ENCODE measurements at places on chromosomes 1 and 21.

- peak; percentile 95 for DNase-seq
Measured at GRCh38 chr1:220094016-220094911, at the start of gene IARS2. Gene IARS2 (plus strand): TSS chr1:220094132. CDS start chr1:220094217, 85 bp downstream.

- DNase-seq = no peak
Measured at GRCh38 chr1:57468641-57469523, 45.0 kb upstream of the DAB1 start.

GRCh38 chr1:171744986-171745385 is 3.1 kb upstream of the VAMP4 start:
- no peak for DNase-seq

DNA sequence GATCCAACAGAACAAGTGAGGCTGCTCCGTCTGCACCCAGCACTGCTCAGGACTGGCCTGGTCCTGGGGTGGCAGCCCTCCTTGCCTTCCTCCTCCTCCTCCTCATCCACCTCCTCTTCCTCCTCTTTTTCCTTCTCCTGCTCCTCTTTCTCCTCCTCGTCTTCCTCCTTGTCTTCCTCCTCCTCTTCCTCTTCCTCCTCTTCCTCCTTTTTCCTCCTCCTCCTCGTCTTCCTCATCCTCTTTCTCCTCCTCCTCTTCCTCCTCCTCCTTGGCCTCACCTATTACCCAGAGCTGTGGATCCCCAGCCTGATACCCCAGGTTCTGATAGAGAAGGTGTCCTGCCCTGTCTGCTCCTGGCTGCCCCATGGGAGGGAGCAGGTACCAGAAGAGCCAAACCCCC is 16.6 kb upstream of the MFN2 start:
- DNase-seq = no peak

DNA sequence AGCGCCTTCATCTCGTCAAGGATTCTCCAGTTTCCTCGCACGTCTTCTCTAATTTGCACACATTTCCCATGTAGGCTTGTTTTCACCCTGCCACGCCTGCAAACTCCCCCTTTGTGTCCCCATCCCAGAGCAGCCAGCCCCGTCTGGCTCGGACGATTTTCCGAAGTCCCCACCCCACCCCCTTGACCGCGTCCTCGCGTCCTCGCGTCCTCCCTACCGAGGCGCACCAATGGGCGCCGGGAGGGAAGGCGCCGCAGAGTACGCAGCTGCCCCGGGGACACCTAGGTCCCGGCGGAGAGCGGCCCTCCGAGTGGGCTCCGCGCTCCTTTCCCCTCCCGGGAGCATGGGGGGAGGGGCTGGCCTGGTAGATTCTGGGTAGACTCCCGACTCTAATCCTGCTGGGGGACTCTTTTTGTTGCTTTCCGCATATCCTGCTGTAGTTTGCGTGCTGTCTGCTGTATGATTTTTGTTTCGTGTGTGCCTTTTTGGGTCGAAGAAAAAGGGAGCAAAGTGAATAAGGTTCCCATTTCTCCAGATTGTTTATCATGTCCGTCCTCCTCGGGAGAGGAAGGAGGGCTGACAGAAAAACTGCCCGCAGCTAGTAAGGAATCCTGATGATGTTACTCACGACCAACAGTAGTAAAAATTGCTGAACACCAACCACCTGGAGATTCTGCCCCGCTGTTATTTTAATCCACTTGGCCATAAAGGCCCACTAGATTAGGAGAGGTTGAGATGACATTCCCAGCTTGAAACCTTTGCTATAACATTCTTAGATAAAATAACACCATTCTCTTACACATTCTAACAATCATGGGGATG is 1.5 kb downstream of the CACHD1 start:
- DNase-seq = no peak

GRCh38 chr1:101797722-101798121 is 199.0 kb downstream of the OLFM3 start:
- no peak for DNase-seq

DNA sequence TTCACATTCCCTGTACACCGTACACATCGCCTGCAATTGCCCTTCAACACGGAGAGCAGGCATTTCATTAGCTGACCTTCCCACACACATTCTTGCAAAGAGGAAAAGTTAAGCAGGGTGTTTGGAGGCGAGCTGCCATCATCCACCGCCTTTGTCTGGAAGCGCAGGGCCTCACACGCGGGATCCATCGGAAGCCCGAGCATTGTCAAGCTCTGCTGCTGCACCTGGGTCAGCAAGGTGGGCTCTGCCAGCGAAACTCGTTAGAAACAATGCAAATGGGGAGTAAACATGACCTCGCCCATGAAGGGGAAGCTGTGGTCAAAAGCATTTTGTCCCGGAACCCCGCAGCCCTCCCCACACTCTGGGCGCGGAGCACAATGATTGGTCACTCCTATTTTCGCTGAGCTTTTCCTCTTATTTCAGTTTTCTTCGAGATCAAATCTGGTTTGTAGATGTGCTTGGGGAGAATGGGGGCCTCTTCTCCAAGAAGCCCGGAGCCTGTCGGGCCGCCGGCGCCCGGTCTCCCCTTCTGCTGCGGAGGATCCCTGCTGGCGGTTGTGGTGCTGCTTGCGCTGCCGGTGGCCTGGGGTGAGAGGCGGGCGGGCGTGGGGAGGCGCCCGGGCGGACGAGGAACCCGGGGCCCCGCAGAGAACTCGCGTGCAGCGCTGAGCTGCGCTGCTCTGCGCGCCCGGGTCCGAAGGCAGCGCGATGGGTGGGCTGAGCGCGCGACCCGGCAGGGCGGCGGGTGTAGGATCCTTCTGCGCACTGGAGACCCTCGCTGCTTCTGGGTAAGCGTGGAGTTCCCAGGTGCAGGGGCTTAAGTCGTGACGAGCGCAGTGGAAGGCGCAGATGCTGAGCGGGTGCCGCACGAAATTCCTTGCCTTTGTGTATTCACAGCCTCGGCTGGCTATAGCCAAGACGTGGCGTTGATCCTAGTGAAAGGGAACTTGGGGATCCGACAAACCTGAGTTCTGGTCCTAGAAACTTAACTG is at the start of gene CR1:
Gene CR1, plus strand, starts transcription at position 357 of the 992 bp plus-strand sequence. Its CDS starts 111 bp downstream, at position 468.
- peak; percentile 6 for DNase-seq

DNA sequence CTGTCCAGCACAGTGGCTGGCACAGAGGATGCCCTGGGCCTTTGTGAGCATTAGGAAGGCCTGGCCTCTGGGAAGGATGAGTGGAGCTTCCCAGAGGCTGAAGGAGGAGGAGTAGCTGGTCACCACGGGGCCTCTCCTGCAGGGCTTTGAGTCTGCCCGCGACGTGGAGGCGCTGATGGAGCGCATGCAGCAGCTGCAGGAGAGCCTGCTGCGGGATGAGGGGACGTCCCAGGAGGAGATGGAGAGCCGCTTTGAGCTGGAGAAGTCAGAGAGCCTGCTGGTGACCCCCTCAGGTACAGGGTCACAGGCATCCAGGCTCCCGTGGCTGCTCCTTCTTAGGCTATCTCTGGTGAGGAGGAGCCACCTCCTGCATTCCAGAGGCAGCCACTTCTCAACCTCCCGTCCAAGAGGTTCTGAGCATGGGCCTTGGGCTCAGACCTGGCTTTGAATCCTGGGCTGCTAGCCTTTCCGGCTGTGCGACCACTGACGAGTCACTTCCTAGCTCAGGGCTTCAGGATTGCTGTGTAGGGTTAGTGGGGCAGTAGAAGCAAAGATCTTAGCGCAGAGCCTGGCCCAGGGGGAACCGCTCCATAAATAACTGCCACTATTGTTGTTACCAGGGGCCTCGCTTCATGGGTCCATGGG is 14.0 kb downstream of the SESN2 start:
- no peak for DNase-seq

DNA sequence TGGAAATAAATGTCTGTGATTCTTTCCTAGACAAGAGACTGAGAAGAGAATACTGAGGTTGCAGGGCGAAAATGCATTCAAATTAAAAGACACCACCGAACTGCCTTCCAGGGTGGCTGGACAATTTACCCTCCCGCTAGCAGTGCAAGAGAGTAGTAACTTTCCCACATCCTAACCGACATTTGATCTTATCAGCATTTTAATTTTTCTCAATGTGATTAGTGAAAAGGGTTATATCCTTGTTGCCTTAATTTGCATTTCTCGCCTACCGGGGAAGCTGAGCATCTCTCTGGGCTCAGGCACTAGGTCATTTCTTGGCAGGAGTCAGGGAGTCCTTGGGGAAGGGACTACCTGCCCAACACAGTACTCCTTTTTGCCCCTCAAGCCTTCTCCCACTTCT is 2.8 kb downstream of the TNFRSF8 start:
- DNase-seq = no peak

- DNase-seq = no peak
Measured at GRCh38 chr21:43341378-43342161, 85.4 kb downstream of the SIK1 start.

DNA sequence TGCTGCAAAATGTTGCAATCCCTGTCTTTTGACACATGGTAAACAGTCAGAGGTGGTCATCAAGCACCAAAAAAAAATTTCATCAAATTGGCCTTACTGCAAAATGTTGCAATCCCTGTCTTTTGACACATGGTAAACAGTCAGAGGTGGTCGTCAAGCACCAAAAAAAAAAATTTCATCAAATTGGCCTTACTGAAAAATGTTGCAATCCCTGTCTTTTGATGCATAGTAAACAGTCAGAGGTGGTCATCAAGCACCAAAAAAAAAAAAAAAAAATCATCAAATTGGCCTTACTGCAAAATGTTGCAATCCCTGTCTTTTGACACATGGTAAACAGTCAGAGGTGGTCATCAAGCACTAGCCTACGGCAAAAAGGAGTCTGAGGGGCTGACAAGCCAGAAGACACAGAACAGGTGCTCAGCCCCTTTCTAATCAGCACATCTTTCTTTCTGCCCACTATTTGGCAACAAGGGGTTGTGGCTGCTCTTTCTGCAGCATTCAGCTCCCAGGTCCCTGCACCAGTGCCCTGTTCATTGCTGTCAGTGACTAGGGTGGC is 223.8 kb downstream of the KCNH1 start:
- no peak for DNase-seq

DNA sequence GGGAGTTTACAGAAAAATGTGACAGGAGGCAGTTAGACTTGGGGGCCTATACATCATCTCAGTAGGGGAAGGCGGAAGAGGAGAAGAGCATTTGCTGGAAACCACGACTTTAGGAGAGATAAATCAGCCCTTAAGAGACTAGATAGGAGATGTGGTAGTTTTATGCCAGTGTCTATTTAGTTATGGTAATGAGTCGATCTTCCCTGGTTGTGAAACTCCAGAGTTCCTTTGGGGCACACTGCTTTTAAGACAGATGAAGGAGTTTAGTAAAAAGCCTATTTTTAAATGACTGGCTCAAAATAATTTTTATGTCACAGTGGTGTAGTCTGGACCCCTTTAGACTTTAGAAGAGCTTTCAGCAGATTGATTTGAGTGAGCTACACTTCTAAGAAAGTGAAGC is 7.8 kb downstream of the PGM1 start:
- DNase-seq = no peak

- no peak for DNase-seq
Measured at GRCh38 chr1:31569596-31570173, 6.6 kb upstream of the TINAGL1 start.

DNA sequence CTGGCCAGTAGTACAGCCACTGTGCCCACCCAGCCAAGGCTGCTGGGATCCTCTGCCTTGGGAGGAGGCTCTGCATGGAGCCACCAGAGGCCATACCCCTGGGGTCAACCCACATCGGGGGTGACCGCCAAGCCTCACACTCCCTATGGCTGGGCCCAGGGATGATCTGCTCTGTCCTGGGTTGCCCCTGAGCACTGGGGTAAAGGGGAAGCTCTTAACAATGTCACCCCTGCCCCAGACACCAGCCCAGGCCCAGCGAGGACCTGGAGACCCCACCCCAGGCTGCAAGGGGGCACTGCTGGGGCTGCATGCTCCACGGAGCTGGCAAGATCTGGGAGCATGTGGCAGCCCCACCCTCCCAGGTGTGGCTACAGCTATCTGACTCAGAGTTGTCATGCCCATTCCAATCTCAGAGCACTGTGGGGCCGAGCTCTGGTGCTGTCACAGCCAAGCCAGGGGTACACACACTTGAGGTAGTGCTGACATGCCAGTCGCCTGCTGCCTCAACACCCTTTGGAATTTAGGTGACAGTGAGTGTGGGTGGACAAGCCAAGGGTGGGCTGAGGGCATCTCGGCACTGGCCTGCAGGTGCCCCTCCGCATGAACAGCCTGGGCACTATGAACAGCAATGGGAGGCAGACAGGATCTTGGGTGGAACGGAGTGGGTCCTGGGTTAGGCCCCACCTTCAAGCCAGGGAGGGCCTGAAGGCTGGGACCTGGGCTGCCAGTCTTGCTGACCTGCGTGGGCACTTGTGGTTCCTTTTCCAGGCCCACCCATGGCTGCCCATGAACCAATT is 427.7 kb downstream of the LRRIQ3 start:
- DNase-seq = no peak

DNA sequence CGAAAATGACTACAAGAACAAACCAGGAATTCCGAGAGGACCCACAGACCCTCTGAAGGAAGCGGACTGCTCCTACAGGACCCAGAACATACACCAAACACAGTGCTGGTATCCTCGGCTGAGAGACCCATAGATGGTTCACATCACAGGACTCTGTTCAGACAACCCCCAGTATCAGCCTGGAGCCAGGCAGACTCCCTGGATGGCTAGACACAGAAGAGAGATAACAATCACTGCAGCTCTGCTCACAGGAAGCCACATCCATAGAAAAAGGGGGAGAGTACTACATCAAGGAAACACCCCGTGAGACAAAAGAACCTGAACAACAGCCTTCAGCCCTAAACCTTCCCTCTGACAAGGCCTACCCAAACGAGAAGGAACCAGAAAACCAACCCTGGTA is 434.0 kb upstream of the NR5A2 start:
- no peak for DNase-seq

GRCh38 chr1:6028042-6028850 is 17.4 kb upstream of the KCNAB2 start:
- peak; percentile 54 for DNase-seq

GRCh38 chr1:3919706-3920105 is 19.6 kb upstream of the C1orf174 start:
- DNase-seq = no peak

DNA sequence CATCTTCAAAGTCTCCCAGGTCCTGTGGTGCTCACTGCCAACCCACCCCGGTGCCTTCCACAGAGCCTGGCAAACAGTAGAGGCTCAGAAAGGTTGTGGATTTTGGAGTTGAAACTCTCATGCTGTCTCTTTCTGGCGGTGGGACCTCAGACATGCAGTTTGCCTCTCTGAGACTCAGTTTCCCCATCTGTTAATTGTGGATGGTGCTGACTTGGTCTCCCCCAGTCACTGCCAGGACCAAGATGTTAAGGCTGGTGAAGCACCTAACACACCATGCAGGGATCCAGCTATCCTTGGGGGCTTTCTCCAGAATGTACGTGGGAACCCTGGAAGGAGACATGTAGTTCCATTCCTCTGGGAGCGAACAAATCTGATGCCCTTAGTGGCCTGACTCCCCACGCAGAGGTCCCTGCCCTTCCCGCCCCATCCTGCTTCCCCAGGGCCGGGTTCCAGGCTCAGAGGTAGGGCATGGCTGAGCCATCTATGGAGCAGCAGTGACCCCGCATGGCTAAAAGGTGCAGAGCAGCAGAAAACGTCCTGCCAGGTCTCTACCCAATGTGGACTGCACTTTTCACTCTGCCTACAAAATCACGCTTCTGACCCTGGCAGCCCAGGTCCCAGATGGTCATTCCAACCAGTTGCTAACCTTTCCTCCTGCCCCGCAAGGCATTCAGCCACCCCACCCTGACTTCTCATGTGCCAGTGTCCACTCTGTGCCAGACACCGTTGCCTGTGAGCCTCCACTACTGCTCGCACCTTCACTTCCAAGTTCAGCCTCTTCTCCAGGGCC is 9.2 kb upstream of the TTC22 start:
- peak; percentile 74 for DNase-seq

GRCh38 chr1:112257043-112257835 is 138.8 kb upstream of the CTTNBP2NL start:
- no peak for DNase-seq

GRCh38 chr1:197042676-197043341 is 24.3 kb downstream of the F13B start:
- DNase-seq = no peak
